HFF-Myc (cell line): ENCODE measurements at places on chromosomes 16 and 17.

DNA sequence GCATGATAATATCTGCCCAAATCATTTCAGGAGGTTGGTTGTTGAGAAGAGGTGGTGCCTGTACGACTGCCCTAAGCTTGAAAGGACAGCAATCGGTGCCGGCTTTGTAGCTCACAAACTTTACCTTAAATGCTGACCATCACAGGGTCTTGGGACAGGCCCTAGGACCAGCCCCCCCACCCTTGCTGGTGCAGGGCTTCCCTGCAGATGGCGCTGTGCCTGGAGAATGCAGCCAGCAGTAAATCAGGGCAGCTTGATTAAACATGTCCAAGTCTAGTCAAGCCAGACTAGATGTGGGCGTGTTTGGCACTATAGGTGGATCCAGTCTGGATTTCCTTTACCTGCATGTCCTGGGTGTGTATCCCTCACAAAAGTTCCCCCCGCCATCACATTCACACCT lies 135.5 kb upstream of the CRHR1 start:
- DNase-seq: no peak

GRCh38 chr17:83198366-83199341 lies 119.2 kb downstream of the METRNL start:
- no peak for DNase-seq

GRCh38 chr16:54591816-54592246 lies 305.2 kb upstream of the IRX3 start:
- DNase-seq: no peak

DNA sequence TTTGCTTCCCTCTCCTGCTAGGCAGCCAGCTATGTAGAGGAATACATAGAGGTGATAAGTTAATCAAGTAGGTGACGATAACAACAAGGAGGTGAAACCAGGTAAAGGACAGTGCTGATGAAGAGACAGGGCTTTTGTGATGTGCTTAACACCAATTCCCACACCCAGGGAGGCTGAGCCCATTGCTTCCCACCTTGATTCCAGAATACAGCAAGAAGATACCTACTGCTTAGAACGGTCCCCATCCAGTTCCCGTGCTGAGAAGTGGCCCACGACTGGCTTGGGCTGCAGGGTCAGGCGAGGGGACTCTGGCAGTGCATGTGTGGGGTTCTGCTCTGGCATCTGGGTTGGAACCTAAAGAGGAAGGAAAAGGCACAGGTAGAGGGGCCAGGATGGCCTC lies 16.1 kb upstream of the GFAP start:
- DNase-seq: no peak

DNA sequence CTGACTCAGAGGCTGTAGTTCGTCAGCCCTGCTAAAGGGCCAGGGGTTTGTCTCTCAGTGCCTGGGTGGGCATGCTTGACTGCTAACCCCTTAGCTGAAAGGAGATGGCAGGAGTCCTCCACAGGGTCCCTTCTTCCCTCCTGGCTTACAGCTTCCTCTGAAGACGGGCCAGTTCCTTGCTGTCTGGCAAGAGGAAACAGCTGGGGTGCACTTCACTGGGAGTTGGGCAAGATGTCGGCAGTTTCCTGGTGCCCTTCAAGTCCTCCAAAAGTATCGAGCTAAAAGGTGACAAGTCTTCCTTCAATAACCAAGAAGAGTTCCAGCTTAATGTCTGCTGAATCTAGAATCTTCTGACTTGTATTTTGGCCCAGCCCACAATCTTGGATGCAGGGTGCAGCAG lies 23.4 kb downstream of the NUP85 start:
- DNase-seq: no peak

GRCh38 chr16:9680019-9680655 lies 502.1 kb downstream of the GRIN2A start:
- DNase-seq: no peak
